ENCODE measurements at places on chromosomes 2 and 18.
A peak's percentile ranks its signal among the peaks of the same experiment; 100 is the strongest.

GRCh38 chr2:34670482-34670881 is 1071.4 kb upstream of the FAM98A start:
- no peak for DNase-seq

DNA sequence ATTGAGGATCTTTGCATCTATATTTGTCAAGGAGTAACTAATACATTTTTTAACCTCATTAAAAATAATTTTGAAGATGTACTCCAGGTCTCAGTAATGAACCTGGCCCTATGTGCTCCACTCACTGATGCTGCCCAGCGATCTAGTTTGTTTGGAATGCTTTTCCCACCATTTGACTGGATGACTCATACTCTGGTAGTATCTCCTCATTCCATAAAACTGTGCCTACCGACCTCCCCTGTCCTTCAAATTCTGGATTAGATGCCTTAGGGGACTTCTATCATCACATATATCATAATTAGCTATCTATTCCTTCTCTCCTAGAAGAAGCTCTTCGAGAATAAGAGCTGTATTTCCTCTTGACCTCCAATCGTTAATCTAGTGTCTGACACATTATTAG is 83.8 kb downstream of the FAM117B start:
- DNase-seq, result no peak

- no peak for DNase-seq
Measured at GRCh38 chr2:117794668-117795067, 19.8 kb upstream of the DDX18 start.

- peak; percentile 79 for DNase-seq
Measured at GRCh38 chr18:45722899-45723298, 1.1 kb upstream of the SLC14A1 start.

GRCh38 chr2:164084066-164084465 is 348.3 kb upstream of the FIGN start:
- no peak for DNase-seq

- no peak for DNase-seq
Measured at GRCh38 chr2:239710953-239711861, 310.4 kb upstream of the HDAC4 start.

GRCh38 chr2:212426637-212427412 is 111.8 kb downstream of the ERBB4 start:
- DNase-seq, result no peak

DNA sequence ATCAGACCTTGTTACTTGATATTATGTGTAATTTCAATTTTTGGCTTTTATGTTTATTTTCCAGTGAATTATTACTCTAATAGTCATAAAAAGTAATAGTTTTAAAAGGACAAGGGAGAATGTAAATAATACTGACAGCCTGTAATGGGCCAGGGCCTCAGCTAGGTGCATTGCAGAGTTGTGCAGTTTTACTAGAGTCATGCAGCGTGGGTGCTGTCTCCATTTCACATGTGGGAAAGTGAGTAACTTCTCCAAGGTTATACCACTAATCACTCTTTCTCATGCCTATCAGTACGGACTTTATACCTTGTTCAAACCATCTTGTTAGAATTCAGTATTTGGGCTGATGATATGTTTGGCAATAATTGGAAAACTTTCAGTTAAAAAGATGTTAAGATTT is 73.3 kb downstream of the UGGT1 start:
- DNase-seq, result no peak

GRCh38 chr2:43005975-43006833 is 213.8 kb upstream of the HAAO start:
- DNase-seq, result no peak

DNA sequence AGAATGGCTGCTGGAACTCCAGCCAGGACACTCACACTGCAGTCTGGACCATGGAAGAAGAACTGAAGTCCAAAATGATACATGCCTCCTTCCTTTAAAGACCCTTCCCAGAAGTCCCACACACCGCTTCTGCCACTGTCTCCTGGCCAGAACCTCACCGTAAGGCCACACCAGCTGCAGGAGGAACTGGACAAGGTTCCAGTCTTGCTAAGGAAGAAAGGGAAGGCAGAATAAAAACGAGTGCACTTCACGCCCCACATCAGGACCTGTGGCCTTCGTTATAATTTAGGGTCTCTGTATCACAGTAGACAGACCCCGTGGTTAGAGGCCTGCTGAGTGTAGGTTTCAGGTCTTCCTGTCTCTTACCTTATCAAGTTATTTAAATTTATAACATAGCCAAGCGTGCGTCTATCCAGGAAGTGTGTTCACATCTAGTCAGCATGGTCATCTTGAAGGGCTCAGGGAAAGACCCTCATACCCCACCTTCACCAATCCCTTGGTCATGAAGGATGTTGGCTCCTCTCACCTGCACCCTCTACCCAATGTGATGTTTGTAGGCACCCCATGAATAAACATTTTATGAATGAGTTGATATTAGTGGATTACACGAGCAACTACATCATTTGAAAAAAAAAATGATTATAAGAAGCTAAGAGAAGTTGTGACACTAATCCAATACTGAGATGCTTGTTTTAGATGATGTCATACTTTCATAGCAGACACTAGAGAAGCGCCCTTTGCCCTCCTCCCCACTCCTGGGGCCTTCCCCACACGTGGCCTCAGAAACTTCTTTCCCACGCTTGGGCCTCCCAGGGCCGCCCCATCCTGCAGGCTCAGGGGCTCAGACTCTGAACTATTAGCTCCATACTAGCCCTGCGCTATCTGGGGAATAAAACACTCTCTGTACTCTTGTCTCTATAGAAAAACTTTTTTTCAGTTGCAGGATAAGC is 157.6 kb downstream of the FAM210A start:
- DNase-seq, result peak; percentile 95

- DNase-seq, result no peak
Measured at GRCh38 chr18:2716394-2717326, 61.1 kb downstream of the SMCHD1 start.

DNA sequence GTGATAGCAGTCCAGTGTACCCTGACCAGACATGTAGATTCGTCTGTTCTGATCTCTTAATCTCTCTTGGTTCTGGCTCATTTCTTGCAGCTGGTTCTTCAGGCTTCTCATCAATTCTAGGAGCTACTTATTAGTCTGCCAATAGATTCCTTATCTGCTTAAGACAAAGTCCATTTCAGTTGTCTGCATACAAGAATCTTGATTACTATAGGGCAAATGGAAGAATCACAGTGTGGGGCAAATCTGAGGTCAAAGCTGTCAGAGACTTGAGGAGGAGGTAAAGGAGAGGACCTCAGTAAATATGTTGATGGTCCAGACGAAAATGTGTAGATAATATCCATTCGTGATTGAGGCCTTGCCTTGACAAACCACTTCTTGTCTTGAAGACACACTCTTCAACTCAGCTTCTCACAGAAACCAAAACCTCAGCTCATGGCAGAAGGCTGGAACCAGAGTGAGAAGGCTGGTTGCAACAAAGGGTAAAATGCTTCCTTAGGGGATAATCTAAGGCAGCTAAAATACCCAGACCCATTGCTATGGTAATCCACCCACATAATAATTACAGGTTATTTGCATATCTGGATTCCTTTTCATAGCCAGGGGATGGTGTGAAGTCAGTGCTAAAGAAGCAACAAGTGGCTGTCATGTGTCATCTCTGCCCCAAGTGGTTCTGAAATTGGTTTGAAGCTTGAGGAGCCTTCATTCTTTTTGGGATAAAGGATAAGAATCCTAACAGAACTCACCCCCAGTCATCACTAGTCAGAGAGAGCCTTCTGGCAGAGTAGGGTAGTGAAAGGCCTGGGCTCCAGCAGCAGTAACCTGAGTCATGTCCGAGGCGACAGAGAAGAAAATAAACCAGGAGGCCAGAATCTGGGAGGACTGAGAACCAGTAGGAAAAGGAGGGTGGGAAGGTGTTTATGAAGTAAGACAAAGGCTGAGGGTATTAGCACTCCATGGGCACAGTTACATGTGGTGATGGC is 29.2 kb upstream of the PELI1 start:
- no peak for DNase-seq

- no peak for DNase-seq
Measured at GRCh38 chr2:55732854-55733253, 39.2 kb upstream of the PNPT1 start.

DNA sequence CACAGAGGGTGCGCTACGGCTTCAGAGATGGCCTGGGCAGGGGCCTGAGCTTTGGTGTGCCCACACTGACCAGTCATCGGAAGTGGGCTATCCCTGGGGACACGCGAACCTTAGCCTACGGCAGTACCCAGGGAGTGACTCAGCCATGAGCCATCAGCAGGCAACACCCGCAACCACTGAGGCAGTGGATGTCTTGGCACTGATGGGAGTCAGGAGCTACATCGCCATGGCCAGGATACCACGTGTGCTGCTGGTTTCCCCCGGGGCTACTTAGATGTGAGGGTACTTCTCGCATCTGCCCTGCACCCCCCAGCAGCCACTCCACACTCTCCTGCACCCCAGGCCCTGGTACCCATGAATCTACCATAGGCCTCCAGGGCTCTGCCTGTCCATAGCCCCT is 12.8 kb upstream of the HPCAL1 start:
- DNase-seq, result peak; percentile 81

GRCh38 chr2:118249531-118249930 is 161.3 kb downstream of the INSIG2 start:
- DNase-seq, result no peak

- peak; percentile 70 for DNase-seq
Measured at GRCh38 chr2:171523088-171524017, 1.1 kb downstream of the CYBRD1 start.

- DNase-seq, result no peak
Measured at GRCh38 chr18:79763407-79763806, 34.3 kb upstream of the KCNG2 start.

All from suppressor macrophage treated with lipopolysaccharide for 1 hour (primary cell).